T1000 (cell line): ENCODE measurements at places on chromosomes 12 and 14.
A peak's percentile ranks its signal among the peaks of the same experiment; 100 is the strongest.

DNA sequence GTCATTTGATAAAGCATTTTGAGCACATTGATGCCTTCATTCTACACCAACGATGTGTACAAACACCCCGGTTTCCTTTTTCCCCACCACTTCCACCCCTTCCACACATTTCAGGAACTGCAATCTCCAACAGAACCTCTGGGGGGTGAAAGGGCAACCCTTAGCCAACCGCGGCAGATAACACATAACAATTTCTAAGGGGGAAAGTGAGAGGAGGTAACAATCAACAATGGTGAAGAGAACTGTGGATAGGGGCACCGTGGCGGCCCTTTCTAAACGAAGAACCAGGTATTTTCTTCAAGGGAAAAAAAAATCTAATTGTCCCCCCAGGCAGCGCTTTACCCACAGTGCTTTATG lies 1.1 kb downstream of the KITLG start:
- no peak for DNase-seq

- no peak for DNase-seq
These were observed 10.0 kb downstream of the SLC6A13 start for GRCh38 chr12:252636-253035.

DNA sequence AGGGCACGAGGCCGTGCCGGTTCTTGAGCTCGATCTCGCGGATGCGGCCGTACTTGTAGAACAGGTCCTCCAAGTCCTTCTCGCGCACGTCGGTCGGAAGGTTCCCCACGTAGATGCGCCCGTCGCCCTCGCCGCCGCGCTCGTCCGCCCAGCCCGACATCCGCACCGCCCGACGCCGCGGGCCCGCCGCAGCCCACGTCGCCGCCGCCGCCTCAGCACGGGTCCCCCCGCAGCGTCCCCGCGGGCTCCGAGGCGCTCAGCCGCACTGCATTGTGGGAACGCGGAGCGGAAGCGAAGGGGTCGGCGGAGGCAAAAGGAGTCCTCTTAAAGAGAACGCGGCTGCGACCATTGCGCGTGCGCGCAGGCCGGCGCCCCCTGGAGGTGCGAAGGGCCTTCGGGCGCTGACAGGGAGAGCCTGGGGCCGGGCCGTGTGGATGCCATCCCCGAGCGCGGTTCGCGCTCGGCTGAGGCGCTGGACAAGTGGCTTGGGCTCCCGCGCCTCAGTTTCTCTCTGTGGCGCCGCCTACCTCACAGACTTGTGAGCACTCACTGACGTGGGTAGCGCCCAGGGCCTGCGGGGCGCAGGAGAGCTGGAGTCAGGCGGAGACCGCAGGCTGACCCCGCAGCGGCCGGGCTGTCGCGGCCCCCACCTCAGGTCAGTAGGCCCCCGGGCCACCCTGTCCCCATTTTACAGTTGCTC lies at the start of gene SRSF9:
SRSF9 (minus strand) TSS at position 299 of the 700 bp plus-strand sequence; CDS start at position 160, 139 bp downstream.
- DNase-seq = peak; percentile 94

DNA sequence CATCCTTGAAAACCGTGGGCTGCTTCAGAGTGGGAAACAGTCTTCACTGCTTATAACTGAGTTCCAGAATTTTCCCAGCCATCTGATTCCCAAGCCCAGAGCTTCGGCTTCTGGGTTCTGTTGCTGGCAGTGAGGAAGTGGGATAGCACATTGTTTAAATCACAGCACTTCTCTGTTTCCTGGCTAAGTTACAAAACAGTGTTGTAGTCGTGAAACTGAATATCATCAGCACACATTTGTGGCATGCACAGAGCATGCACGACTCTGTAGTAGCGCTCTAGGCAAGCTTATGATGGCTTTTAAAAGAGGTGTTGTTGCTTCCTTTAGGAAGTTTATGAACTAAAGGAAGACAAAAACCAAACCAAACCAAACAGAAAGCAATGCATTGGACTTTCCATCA lies 1005.5 kb downstream of the NRXN3 start:
- no peak for DNase-seq

GRCh38 chr12:12600659-12601058 lies 11.0 kb upstream of the CREBL2 start:
- DNase-seq = no peak

DNA sequence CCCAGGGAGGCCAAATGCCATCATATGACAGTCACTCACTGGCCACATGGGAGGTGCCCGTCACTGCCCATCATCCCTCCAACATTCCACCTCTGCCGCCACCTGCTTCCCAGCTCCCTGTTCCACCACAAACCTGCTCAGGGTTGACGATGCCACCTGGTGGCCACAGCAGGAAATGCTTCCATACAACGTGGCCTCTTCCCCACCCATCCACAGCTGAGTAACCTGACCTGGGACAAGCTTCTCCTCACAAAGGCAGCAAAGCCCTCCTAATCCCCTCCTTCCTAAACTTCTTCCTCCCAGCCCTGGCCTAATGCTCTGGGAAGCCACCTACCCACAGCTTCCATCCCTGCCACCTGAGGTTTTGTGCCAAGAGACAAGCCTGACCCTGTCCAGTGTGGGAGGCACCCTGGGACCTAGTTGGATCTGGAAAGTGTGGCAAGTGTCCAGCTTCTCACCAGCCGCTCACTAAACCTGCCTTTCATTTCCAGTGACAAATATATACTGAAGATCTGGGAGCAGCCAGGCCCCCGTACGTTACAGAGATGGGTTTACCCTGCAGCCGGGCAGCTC lies 4.3 kb downstream of the DEGS2 start:
- no peak for DNase-seq

GRCh38 chr12:132083614-132083940 lies 60.5 kb downstream of the DDX51 start:
- DNase-seq = no peak

DNA sequence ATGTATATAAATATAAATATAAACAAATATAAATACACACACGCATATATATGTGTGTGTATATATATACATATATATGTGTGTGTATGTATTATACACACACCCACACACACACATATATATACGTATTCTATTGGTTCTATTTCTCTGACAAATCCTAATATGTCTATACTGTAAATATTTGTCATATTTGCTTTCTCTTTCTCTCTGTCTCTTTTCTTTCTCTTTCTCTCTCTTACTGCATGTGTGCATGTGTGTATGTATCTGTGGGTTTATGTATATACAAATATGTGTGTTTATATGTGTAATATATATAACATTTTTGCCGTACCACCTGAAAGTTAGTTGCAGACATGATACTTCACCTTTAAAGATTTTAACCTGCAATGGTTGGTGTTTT lies 174.2 kb upstream of the PLEKHG7 start:
- DNase-seq = no peak

- DNase-seq = no peak
These were observed 40.7 kb upstream of the HDAC7 start for GRCh38 chr12:47860279-47860841.

DNA sequence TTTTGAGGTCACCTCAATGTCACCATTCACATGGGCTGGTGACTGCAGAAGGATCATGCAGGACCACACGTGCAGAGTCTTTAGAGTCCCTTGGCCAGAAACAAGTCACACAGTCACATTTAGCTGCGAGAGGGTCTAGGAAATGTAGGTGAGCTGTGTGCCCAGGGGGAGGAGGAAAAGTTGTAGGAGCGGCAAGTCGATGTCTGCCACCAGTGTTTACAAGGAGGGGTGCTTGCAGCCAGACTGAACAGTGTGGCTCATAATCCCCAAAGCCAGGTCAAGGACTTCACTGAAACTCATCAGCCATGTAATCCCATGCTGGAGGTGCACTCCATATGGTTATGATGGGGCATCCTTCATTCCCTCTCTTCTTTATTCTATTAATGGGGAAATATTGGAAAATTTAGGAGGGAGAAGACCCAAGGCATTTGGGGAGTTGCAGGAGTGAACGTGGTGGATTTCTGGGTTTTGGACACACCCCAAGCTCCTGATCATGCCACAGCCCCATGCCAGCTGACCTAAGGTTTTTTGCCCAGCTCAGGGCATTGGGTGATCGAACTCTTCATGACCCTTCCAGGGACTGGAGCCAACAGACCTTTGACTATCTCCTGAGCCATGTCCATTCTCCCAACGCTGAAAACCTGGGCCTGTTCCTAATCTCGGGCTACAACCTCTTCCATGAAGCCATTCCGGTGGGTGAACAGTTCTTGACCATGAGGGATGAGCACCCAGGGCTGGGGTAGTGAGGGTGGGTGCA lies 7.2 kb downstream of the DAO start:
- no peak for DNase-seq

DNA sequence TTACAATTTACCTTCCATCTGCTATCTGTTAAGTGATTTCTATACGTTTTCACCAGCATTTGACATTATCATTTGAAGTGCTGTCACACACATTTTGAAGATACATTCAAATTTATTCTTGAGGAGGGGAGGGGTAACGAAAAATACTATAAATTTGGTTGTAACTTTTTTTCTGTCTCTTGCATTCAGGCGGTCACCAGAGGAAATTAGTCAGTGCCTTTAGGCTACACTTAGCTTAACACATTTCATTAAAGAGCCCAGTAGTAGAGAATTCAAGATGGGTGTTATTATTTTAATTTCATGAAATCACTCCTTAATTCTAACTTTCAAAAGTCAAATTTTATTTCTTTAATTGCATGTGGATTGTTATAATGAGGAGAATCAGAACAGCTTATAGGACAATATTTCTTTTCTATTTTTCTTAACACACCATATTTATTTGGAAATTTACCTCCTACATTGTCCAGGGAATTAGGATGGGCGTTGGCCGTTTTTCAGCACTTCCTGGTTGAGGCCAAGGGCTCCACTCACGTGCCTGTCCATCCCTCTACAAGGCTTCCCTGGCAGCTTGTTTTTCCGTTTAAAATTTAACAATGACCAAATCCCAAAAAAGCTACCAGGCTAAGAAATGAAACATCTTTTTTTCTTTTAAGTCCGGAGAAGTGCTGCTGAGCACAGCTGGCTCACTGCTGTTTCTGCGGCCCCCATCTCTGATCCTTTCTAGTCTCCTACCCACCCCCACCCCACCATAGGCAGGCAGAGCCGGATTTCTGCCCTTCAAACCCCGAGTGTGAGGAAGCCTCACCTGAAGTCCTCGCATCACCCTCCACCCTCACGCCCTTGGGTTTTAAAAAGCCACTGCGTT lies 1.1 kb upstream of the FAR2 start:
- DNase-seq = no peak

- no peak for DNase-seq
These were observed 45.7 kb upstream of the PRPF39 start for GRCh38 chr14:45038256-45038655.

- DNase-seq = no peak
These were observed 95.9 kb downstream of the SINHCAF start for GRCh38 chr12:31230004-31230403.

GRCh38 chr12:26080911-26081310 lies 43.9 kb downstream of the BHLHE41 start:
- no peak for DNase-seq

DNA sequence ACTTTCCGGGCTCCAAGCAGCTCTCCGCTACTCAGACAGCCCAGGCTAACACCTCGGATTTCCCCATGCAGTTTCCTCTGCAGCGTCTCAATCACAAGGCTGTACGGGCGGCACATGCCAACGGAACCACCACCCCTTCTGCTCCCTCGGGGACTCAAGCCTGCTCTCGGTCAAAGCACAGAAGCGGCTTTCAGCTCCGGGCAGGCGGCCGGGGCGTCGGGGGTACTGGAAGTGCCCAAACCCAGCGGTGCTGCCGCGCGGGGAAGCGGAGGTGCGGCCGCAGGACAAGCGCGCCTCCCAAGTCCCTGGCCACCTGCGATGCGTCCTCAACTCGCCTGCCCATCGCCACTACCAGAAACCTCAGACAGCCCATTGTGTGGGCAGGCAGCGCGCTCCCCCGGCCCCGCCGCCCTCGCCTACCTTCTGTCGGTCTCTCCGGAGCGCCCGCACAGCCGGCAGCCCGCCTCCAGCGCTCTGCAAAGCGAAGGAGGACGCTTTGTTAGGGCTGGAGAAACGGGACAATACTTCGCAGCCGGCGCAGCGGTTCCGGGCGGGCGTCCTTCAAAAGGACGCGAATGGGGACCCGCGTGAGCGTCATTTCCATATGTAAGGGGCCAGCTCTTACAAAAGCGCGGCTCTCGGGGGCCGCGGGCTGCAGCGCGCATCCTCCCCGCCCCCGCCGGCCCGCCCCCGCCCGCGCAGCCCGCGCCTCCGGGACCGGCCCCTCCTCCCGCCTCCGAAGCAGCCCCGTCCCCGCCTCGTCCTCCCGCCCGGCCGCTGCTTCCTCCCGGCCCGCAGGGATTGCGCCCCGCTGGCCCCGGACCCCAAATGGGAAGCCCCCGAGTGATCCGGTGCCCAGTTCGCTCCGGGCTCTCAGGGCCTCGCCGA lies 674 bp downstream of the NIN start:
- DNase-seq = no peak

- DNase-seq = no peak
These were observed 11.3 kb downstream of the HNF1A start for GRCh38 chr12:120989687-120990086.

GRCh38 chr14:87745507-87746118 lies 247.4 kb downstream of the GALC start:
- DNase-seq = no peak

DNA sequence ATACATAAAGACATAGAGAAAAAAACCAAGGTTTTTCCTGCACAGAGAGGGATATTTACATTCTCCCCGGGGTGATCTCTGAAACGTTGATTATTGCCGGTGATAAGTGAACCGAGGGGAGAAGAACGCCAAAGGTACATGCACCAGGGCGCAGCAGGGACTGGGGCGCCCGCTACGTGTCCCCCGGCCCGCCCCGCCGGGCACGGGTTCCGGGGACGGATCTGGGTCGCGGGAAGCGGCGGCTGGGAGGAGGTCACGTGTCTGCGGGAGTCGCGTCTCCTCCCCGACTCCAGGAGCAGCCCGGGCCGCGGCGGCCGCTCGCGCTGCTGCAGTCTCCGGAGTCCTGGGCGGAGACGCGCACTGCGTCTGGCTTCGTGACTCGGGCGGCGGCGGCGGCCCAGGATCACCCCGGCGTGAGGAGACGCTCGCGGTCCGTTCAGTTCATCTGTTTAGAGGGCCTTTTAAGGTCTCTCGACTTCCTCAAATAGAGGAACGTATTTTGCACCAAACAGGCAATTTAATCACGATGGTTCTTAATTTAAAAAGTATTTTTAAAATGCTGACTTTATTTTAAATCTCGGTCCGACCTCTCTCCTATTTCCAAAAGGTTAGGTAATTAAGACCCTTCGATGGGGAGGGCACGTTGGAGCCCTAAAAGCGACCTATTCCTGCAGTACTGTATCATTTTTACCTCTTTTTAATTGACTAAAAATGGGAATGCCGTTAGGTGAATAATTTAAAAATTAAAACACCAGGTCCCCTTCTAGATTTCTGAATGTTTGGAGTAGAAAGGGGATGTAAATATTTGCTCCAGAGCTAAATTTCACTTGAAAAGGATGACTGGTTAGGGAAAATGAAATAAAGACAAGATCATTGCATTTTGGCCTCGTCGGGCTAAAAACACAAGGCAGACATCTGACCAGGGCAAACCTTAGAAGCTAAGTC lies 1.8 kb upstream of the BHLHE41 start:
- peak; percentile 73 for DNase-seq

- no peak for DNase-seq
These were observed 109.4 kb downstream of the AKAP6 start for GRCh38 chr14:32438517-32438916.
